ENCODE measurements at places on chromosomes 2 and 18.

GRCh38 chr2:64460330-64460729, 6.4 kb downstream of the LGALSL start:
- DNase-seq: no peak

GRCh38 chr2:134943540-134943939, 24.9 kb downstream of the CCNT2 start:
- DNase-seq: no peak

- DNase-seq: no peak
These were observed 119.2 kb downstream of the MAPK4 start for GRCh38 chr18:50679056-50679455.

DNA sequence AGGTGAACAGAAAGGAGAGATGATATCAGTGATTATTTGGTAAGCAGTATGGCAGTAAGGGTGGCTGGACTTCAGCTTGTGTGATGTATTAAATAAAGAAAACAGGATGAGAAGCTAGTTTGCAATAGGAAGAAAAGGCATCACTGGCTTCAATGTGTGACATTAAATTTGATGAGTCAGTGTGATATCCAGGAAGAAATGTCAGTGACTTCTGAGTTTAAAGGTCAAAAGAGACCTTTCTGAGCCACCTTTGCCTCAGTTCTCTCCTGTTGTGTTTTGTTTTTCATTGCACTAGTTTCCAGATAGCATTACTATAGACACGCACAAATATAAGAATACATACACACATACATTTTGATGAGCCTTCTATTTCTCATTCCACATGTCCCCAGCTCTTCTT, 105.6 kb downstream of the PIGN start:
- DNase-seq: no peak

DNA sequence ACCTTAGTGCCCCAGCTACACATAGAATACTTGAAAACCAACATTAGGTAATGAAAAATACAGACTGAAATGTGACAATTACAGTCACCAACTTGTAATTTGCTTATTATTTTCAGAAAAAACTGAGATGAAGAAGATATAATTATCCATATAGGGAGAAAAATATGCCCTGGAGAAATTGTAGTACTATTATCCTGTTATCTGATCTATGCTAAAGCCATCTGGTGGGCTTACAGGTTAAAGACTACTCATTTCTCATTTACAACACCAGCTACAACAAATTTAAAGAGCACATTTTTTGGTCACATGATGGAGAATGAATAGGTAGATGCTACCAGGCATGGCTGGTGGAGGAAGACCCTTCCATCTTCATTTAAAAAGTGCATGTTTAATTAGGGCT, 79.6 kb upstream of the NYAP2 start:
- DNase-seq: no peak
